Thoracic aorta (tissue), 2 donors: ENCODE measurements at places on chromosomes 6 and 20.

- H3K27me3 ChIP-seq = no peaks in the 10 kb centered on the region
- no peak overlapping the region for H3K27ac ChIP-seq
- H3K4me1 ChIP-seq = peaks cover 13% of the 10 kb centered on the region
- H3K36me3 ChIP-seq = no peaks in the 10 kb centered on the region
- no peak overlapping the region for H3K4me3 ChIP-seq
- no peak for DNase-seq
Observed at GRCh38 chr6:125810445-125810844, 19.7 kb downstream of the NCOA7 start.

- H3K4me3 ChIP-seq = no peak overlapping the region
- peaks cover 24% of the 10 kb centered on the region for H3K4me1 ChIP-seq
- H3K36me3 ChIP-seq = no peaks in the 10 kb centered on the region
- no peaks in the 10 kb centered on the region for H3K27me3 ChIP-seq
- DNase-seq = no peak
Observed at GRCh38 chr6:160238278-160238711, 20.3 kb downstream of the SLC22A2 start.

DNA sequence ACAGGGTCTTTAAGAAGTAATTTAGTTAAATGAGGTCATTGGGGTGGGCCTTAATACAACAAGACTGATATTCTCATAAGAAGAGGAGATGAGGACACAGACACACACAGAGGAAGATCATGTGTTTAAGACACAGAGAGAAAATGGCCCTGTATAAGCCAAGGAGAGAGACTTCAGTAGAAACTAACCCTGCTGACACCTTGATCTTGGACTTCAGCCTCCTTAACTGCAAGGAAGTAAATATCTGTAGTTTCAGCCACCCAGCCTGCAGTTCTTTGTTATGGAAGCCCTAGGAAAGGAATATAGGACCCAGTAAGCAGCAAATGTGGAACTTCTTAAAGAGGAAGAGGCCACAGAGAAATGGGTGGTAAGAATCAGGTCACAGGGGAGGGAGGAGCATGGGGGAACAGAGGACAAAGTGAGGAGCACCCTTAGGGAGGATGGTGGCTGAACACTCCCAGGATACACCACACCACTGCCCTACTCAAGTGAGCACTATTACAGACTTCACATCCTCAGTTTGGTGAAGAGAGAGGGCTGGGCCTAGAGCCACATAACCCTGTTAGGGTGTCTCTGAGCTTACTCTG is 762 bp downstream of the SIRPB1 start:
- DNase-seq = no peak
- H3K27me3 ChIP-seq = no peaks in the 10 kb centered on the region
- no peaks in the 10 kb centered on the region for H3K4me1 ChIP-seq

- H3K4me3 ChIP-seq = peak overlapping the region; percentile 1
- H3K27me3 ChIP-seq = no peaks in the 10 kb centered on the region
- H3K4me1 ChIP-seq = no peaks in the 10 kb centered on the region
- no peak overlapping the region for H3K27ac ChIP-seq
- DNase-seq = no peak
Observed at GRCh38 chr20:20276811-20277530, 90.9 kb upstream of the INSM1 start.

DNA sequence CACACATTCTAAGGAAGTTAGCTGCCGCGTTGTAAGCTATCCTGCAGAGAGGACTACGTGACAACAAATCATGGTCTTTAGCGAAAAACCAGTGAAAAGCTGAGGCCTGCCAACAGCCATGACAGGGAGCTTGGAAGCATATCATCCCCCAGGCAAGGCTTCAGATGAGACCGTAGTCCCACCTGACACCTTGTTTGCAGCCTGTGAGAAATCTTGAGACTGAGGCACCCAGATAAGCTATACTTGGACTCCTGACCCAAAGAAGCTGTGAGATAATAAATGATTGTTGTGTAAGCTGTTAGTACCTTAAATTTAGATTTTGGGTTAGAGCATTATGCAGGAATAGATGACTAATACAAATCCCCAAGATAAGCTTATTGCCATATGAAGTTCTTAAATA is 45.4 kb upstream of the SENP6 start:
- no peaks in the 10 kb centered on the region for H3K4me1 ChIP-seq
- no peak for DNase-seq
- H3K4me3 ChIP-seq = no peak overlapping the region
- no peaks in the 10 kb centered on the region for H3K36me3 ChIP-seq
- H3K27ac ChIP-seq = no peak overlapping the region
- no peaks in the 10 kb centered on the region for H3K27me3 ChIP-seq

DNA sequence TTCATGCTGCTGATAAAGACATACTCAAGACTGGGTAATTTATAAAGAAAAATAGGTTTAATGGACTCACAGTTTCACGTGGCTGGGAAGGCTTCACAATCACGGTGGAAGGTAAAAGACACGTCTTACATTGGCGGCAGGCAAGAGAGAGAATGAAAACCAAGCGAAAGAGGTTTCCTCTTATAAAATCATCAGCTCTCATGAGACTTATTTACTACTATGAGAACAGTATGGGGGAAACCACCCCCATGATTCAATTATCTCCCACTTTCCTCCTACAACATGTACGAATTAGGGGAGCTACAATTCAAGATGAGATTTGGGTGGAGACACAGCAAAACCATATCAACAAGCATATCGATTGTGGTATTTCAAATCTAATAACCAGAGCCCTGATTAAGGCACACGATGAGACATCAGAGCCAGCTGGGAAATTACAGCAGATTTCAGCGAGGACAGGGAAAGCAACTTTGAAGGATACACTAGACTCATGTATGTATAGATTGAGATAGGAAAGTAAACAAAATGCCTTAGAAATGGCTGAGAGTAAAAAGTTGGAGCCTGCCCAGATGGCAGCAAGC is 129.8 kb upstream of the GJE1 start:
- H3K27ac ChIP-seq = no peak overlapping the region
- DNase-seq = no peak
- H3K27me3 ChIP-seq = no peaks in the 10 kb centered on the region
- no peaks in the 10 kb centered on the region for H3K36me3 ChIP-seq

GRCh38 chr6:136333824-136334464 is 44.3 kb upstream of the BCLAF1 start:
- no peaks in the 10 kb centered on the region for H3K4me1 ChIP-seq
- DNase-seq = no peak
- no peaks in the 10 kb centered on the region for H3K27me3 ChIP-seq

GRCh38 chr6:30042476-30042875 is 18.6 kb upstream of the POLR1H start:
- no peaks in the 10 kb centered on the region for H3K4me1 ChIP-seq
- H3K4me3 ChIP-seq = no peak overlapping the region
- DNase-seq = no peak
- H3K27me3 ChIP-seq = no peaks in the 10 kb centered on the region

DNA sequence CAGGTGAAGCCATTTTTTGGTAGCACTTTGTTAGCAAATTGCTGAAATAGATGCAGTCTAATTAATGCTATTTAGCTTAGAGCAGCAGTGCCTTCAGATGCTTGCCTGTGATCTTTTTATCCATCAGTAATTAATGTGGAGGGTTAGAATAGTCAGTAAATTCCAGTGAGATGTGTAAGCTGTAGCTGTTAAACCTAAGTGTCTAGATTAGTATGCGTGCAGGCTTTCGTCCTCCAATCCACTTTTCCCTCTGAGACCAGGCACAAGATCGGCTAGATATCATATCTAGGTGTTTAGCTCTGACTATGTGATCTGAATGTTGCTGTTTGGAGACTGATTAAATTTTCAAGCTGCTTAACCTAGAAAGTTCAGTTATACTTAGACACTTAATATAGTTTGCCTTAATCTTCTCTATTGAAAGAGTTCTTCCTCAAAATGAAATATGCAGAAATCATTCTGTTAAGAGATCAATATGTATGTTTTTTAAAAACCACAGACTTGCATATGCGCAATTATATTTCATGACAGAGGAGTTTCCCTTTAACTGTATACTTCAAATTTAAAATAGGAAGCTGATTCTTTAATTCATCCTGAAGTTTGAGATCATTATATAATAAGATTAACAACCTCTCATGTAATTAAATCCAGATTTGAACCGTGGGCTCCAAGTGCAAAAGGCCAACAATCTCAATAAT is 41.2 kb downstream of the XRN2 start:
- DNase-seq = no peak
- no peak overlapping the region for H3K27ac ChIP-seq
- H3K4me1 ChIP-seq = no peaks in the 10 kb centered on the region

DNA sequence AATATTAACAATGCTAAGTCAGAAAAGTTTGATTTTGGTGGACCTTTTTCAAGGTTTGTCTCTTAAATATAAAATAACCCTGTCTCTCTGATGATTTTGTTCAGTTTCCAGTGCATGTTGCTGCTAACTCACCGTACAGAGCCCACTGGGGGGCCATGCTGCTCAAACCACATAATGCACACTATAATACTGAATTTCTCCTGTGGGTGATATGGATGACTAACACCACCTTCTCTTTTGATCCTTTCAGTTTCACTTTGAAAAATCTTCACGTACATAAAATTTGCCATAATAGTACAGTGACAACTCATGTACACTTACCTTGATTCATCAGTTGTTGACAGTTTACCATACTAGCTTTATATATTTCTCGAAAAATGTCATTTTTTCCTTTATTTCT is 506.6 kb upstream of the MAN1A1 start:
- H3K4me1 ChIP-seq = no peaks in the 10 kb centered on the region
- DNase-seq = no peak
- H3K27ac ChIP-seq = no peak overlapping the region
- H3K36me3 ChIP-seq = no peaks in the 10 kb centered on the region
- no peak overlapping the region for H3K4me3 ChIP-seq

DNA sequence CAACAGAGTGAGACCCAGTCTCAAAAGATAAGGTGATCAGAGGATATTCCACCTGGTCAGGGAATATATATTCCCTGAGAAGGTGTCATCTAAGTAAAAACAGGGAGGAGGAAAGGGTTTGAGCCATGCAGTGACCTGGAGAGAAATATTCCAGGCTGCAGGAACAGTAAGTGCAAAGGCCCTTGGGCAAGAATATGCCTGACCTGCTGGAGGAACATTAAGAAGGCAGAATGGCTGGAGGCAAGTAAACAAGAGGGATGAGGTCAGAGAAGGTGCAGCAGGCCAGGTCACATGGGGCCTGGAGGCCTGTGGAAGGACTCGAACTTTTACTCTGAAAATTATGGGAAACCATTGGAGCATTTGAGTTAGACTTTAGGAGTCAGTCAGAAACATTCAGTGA is 6.7 kb downstream of the DEF6 start:
- H3K4me1 ChIP-seq = no peaks in the 10 kb centered on the region
- no peaks in the 10 kb centered on the region for H3K27me3 ChIP-seq
- H3K4me3 ChIP-seq = no peak overlapping the region
- DNase-seq = no peak
- H3K27ac ChIP-seq = no peak overlapping the region

DNA sequence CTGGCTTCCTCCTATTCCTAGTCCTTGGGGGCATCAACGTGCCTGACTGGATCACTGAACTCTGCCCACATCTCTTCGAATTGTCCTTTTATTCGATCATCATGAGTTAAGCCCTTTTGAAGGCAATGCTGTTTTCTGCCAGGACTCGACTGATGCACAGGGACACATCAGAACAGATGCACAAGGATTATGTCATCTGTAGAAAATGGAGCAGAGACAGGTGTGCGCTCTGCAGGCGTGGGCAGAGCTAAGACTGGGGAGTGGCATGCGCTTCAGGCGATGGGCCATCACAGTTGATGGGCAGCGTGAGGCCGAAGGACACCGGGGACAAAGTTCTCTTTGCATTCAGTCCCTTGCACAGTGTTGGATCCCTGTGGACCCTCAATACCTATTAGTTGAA is 13.1 kb downstream of the GABRR1 start:
- H3K4me3 ChIP-seq = no peak overlapping the region
- H3K4me1 ChIP-seq = peaks cover 45% of the 10 kb centered on the region
- no peaks in the 10 kb centered on the region for H3K27me3 ChIP-seq
- no peaks in the 10 kb centered on the region for H3K36me3 ChIP-seq
- H3K27ac ChIP-seq = no peak overlapping the region
- DNase-seq = no peak

DNA sequence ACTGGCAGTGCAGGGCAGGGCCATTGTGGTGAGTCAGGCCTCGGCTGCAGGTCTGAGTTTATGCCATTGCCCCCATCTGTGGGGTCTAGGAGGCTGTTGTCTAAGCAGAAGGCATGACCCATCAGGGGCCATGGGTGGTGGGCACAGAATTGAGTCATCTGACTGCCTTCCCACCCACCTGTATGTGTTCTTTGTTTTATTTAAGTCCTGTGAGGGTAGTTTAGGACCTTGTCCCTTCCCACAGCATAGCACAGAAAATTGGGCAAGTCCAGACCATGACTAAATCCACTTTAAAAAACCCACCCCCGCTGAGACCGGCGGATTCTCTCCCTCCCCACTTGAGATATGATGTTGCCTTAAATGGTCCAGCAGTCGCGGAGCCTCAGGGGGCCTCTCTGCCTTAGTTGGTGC is 40.3 kb downstream of the ERMARD start:
- DNase-seq = no peak
- no peaks in the 10 kb centered on the region for H3K36me3 ChIP-seq
- H3K4me3 ChIP-seq = no peak overlapping the region
- H3K4me1 ChIP-seq = no peaks in the 10 kb centered on the region
- H3K27me3 ChIP-seq = no peaks in the 10 kb centered on the region

DNA sequence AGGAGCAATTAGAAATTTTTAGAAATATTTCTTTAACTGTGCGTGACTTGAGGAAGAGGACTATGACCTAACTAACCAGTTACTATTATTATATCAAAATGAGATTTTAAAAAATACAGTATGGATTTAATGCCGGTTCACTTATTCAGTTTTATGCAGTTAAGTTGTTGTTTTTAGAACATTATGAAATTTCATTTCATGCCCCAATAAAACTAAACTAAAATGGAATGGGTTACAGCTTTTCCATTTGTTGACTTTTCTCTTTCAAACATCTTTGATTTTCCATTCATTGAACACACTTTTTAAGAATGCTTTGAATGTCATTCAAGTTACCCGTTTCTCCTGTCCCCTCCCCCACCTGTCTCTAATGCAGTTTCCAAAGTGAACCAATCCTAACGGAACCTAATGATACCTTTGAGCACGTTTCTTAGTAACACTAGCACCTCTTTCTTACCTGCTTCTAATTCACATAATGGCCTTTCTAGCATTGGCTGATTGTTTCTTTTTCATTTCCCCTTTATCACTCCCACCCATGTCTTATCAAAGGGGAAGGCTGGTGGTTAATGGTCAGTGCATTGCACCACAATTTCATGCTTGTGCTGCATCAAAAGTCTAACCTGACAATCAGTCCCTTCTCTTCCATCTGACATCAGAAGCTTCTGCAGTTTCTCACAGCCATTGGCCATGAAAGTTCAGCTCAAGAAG is 262.2 kb upstream of the TAB2 start:
- no peaks in the 10 kb centered on the region for H3K36me3 ChIP-seq
- no peak for DNase-seq
- H3K27ac ChIP-seq = no peak overlapping the region
- no peaks in the 10 kb centered on the region for H3K4me1 ChIP-seq
- no peaks in the 10 kb centered on the region for H3K27me3 ChIP-seq
- no peak overlapping the region for H3K4me3 ChIP-seq

- no peaks in the 10 kb centered on the region for H3K36me3 ChIP-seq
- H3K27ac ChIP-seq = peak overlapping the region; percentile 78
Observed at GRCh38 chr6:154435400-154435945, 75.0 kb downstream of the CNKSR3 start.

GRCh38 chr6:128259029-128259724 is 261.2 kb downstream of the PTPRK start:
- no peak overlapping the region for H3K27ac ChIP-seq
- no peaks in the 10 kb centered on the region for H3K4me1 ChIP-seq
